Fibroblast of lung (primary cell): ENCODE measurements at places on chromosomes 12 and 14. TPM values are rescaled to one million over a fixed set of nuclear protein-coding genes. Genes with fewer than 3 reads are reported as not detected.

DNA sequence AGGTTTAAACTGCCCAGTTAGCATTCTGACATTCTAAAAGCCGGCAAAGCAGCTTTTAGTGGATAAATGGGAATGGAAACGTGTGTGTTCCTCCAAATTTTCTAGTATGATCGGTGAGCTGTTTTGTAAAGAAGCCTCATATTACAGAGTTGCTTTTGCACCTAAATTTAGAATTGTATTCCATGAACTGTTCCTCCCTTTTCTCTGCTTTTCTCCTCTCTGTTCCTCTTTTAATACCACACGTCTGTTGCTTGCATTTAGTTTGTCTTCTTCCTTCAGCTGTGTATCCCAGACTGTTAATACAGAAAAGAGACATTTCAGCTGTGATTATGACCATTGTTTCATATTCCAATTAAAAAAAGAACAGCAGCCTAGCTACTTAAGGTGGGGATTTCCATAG is 10.7 kb downstream of the DYRK2 start:
- no peak overlapping the region for H3K27ac ChIP-seq
- H3K4me1 ChIP-seq: peaks cover 20% of the 10 kb centered on the region
- H3K36me3 ChIP-seq: peaks cover 7% of the 10 kb centered on the region
- no peak for DNase-seq

DNA sequence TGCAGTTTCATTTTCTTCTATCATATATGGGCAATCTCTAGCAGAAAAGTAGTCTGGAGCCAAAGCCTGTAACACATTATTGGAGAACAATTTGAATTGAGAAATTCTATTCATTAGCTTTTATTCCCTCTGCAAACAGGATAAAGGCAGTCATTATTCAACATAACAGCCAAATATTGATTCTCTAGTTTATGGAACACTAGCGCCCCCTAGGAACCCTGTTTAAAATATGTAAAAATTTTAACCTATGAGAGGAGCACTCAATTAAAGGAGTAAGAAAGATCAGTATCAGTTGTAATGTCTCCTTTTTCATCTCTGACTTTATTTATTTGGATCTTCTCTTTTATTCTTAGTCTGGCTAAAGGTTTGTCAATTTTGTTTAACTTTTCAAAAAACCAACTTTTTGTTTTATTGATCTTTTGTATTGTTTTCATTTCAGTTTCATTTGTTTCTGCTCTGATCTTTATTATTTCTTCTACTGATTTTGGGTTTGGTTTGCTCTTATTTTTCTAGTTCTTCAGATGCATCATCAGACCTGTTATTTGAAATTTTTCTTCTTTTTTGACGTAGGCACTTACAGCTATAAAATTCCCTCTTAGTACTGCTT is 4.8 kb upstream of the LMNTD1 start:
- DNase-seq: peak; percentile 40
- no peaks in the 10 kb centered on the region for H3K27me3 ChIP-seq
- H3K4me3 ChIP-seq: no peak overlapping the region
- H3K36me3 ChIP-seq: no peaks in the 10 kb centered on the region
- no peaks in the 10 kb centered on the region for H3K4me1 ChIP-seq
- no peak overlapping the region for H3K27ac ChIP-seq

DNA sequence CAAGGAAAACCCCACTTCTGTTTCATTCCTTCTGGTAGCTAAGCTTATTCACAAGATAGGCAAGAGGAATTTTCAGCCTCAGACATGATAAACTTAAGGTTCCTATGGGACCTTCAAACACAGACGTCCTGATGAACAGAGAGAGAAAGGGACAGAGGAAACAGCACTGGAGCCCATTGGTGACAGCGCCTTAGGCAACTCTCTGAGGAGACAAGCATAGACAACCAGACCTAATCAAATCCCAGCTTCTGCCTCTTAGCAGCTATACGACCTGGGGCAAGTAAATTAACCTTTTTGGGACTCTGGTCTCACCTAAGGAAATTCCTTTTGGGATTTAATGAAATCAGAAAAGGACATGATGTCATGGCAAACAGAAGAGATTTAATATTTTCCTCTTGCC is 33.3 kb downstream of the TMCC3 start:
- H3K4me3 ChIP-seq: no peak overlapping the region
- H3K36me3 ChIP-seq: no peaks in the 10 kb centered on the region
- no peak for DNase-seq
- H3K4me1 ChIP-seq: peaks cover 11% of the 10 kb centered on the region
- no peak overlapping the region for H3K27ac ChIP-seq

- H3K27me3 ChIP-seq: no peaks in the 10 kb centered on the region
- H3K4me3 ChIP-seq: no peak overlapping the region
- peak; percentile 74 for DNase-seq
These were observed 19.7 kb upstream of the CD9 start for GRCh38 chr12:6180268-6181051.

GRCh38 chr12:126419131-126419530 is 1353.9 kb downstream of the AACS start:
- H3K4me3 ChIP-seq: no peak overlapping the region
- no peaks in the 10 kb centered on the region for H3K27me3 ChIP-seq
- DNase-seq: no peak
- no peak overlapping the region for H3K27ac ChIP-seq

GRCh38 chr12:45231515-45232145 is 15.7 kb downstream of the ANO6 start:
- H3K4me1 ChIP-seq: peaks cover 35% of the 10 kb centered on the region
- H3K4me3 ChIP-seq: no peak overlapping the region
- no peaks in the 10 kb centered on the region for H3K27me3 ChIP-seq
- no peaks in the 10 kb centered on the region for H3K36me3 ChIP-seq
- peak; percentile 89 for DNase-seq

GRCh38 chr12:115370207-115370606 is 686.2 kb upstream of the TBX3 start:
- no peak overlapping the region for H3K27ac ChIP-seq
- no peaks in the 10 kb centered on the region for H3K36me3 ChIP-seq
- H3K4me1 ChIP-seq: no peaks in the 10 kb centered on the region
- DNase-seq: no peak
- H3K27me3 ChIP-seq: no peaks in the 10 kb centered on the region

DNA sequence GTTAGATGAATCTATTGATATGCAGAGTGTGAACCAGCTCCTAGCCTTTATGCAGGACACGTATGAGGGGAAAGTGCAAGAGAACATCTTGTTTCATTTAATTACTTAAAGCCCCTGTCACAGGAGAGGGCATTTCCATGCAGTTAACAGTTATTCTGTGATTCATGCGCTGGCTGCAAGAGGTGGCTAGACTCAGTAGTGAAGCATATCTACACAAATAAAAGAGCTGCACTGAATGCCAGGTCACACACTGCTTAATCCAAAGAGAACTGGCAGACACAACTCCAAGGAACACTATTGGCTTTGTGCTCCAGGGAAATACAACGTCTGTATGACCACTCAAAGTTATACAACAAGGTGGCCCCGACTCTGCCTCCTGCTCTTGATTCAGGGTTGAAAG is 394.1 kb downstream of the C12orf75 start:
- H3K27ac ChIP-seq: no peak overlapping the region
- no peaks in the 10 kb centered on the region for H3K27me3 ChIP-seq
- H3K4me3 ChIP-seq: no peak overlapping the region
- DNase-seq: no peak
- no peaks in the 10 kb centered on the region for H3K4me1 ChIP-seq

GRCh38 chr12:52878507-52879393 is 26.1 kb downstream of the KRT8 start:
- H3K4me1 ChIP-seq: peaks cover 9% of the 10 kb centered on the region
- no peaks in the 10 kb centered on the region for H3K36me3 ChIP-seq
- no peaks in the 10 kb centered on the region for H3K27me3 ChIP-seq
- no peak overlapping the region for H3K4me3 ChIP-seq
- no peak for DNase-seq

GRCh38 chr12:22357531-22357930 is 23.0 kb upstream of the ST8SIA1 start:
- no peak overlapping the region for H3K27ac ChIP-seq
- no peak for DNase-seq
- no peaks in the 10 kb centered on the region for H3K4me1 ChIP-seq

- no peak overlapping the region for H3K27ac ChIP-seq
- H3K4me1 ChIP-seq: peaks cover 3% of the 10 kb centered on the region
- no peaks in the 10 kb centered on the region for H3K36me3 ChIP-seq
These were observed 2.8 kb downstream of the FAM234B start for GRCh38 chr12:13046964-13047363.

GRCh38 chr12:108912361-108912760 is 32.5 kb downstream of the DAO start:
- H3K4me3 ChIP-seq: no peak overlapping the region
- H3K27ac ChIP-seq: no peak overlapping the region
- H3K36me3 ChIP-seq: no peaks in the 10 kb centered on the region
- no peaks in the 10 kb centered on the region for H3K4me1 ChIP-seq

- peaks cover 3% of the 10 kb centered on the region for H3K4me1 ChIP-seq
- H3K27me3 ChIP-seq: no peaks in the 10 kb centered on the region
- peaks cover 2% of the 10 kb centered on the region for H3K36me3 ChIP-seq
These were observed 6.4 kb upstream of the TC2N start for GRCh38 chr14:91873471-91874415.

GRCh38 chr12:90015228-90015627 is 306.6 kb upstream of the ATP2B1 start:
- H3K27ac ChIP-seq: no peak overlapping the region
- no peaks in the 10 kb centered on the region for H3K4me1 ChIP-seq
- no peak for DNase-seq
- H3K27me3 ChIP-seq: no peaks in the 10 kb centered on the region
- no peaks in the 10 kb centered on the region for H3K36me3 ChIP-seq

- H3K27me3 ChIP-seq: no peaks in the 10 kb centered on the region
- no peaks in the 10 kb centered on the region for H3K36me3 ChIP-seq
- peak; percentile 14 for DNase-seq
- H3K4me3 ChIP-seq: peak overlapping the region; percentile 68
- peaks cover 7% of the 10 kb centered on the region for H3K4me1 ChIP-seq
- H3K27ac ChIP-seq: peak overlapping the region; percentile 83
These were observed 51.1 kb downstream of the GTF2A1 start for GRCh38 chr14:81169711-81170103.

The PTPRO gene
- 0.26 and 0.33 TPM in 2 replicates for total RNA-seq

The SIX1 gene
- total RNA-seq: 1.8 and 8.3 TPM in 2 replicates

The TBX5 gene
- 13.1 and 16.8 TPM in 2 replicates for total RNA-seq

The SOAT2 gene
- total RNA-seq: under 0.01 TPM in 1 of 2 replicates, not detected in the other

The KERA gene
- total RNA-seq: not detected in 2 replicates

The CELA1 gene
- not detected in 2 replicates for total RNA-seq

The ADAMTS20 gene
- total RNA-seq: not detected in 2 replicates
